ENCODE measurements at places on chromosomes 16 and 17.

DNA sequence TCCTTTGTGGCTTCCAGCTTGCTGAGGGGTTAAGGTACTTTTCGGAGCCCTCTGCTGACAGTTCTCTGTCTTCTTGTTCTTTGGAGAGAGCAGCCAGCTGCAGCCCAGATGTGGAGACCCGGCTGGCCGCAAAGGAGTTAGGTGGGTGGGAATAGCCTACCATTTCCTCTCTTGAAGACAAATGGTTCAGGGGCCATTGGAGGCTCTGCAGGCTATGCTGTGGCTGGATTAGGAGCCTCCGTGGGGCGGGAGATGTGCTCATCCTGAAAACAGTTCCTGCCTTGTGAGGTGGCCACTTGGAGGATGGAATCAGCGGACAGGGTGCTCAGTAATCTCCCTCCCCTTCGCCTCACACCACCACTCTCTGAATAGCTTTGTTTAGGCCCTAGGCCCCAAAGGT lies 30.3 kb downstream of the MEOX1 start:
- no peak for DNase-seq

- peak; percentile 63 for DNase-seq
Measured at GRCh38 chr17:79400989-79401703, 209.7 kb downstream of the RBFOX3 start.

DNA sequence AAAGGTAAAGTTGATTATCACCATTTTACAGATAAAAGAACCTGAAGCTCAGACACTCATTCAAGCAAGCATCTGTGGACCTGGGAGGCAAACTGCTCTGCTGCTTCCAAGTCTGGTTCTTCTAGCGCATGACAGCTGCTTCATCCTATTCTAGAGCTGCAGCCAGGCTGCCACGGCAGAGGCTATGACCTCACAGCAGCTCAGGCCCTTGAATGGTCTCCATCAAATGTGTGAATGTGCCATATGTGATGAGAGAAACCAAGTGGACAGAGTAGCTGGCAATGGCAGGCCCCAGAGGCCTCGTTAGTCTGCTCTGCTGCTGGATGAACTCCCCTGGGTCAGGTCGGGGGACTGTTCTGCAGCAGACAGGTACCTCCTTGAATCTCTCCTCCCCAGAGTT lies 30.7 kb upstream of the FOXJ1 start:
- DNase-seq: no peak

- peak; percentile 6 for DNase-seq
Measured at GRCh38 chr16:19389246-19389645, 28.4 kb upstream of the TMC5 start.

- DNase-seq: no peak
Measured at GRCh38 chr16:63913290-63913689, 1208.6 kb downstream of the CDH11 start.

DNA sequence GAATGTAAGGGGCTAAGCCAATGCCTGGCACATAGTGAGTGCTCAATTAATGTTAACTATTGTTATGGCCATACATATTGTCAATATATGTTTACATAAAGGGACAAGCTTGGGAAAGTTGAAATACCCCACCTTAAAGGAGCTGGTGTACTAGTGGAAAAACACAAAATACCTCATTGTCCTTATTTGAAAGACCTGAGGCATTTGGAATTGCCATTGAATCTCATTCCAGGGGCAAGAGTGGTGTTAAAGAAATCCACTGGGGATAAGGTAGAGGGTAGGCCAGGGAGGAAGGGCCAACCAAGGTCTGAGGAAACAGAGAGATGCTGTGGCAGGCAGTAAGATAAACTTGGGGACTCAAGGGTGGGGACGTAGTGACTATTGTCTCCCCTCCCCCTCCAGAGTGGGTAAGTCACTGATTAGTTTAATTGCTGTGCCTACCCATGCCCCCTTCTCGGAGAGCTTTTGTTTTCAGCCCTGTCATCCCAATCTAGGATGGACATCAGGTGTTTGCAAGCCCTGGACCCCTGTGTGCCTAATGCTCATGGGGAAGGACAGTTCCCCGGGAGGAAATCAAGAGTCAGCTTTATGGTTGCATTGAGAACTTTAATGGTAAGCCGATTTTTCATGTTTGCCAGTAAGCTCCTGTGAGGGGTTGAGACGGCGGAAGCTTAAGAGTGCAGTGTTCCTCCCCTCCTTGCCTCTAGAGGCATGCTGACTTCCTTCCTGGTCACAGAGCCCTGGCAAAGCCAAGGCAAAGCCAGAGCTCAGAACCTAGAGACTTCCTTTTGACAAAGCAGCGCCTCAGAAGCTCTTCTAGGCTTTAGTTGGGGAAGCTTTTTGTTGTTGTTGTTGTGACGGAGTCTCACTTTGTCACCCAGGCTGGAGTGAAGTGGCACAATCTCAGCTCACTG lies 2.5 kb upstream of the HEATR9 start:
- no peak for DNase-seq

GRCh38 chr17:39169101-39169500 lies 3.1 kb upstream of the ARL5C start:
- no peak for DNase-seq

- peak; percentile 11 for DNase-seq
Measured at GRCh38 chr17:81345228-81346089, 49.8 kb upstream of the BAHCC1 start.

DNA sequence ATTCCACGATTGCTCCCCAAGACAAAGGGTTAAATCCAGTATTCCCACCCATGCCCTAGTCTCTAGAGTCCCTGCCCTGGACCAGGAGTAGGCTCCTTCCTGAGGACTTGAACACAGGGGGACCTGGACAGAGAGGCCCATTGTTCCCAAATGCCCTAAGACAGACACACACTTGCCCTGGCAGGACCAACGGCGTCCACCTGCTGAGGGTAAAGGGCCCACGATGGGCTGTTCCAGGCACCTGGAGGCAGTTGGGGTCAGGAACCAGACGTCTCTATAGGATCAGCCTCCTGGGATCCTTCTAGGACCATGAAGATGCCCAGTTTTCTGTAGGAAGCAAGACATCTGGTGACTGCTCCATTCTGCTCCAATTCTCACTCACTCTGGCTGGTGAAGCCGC lies 39.3 kb downstream of the TNFRSF13B start:
- no peak for DNase-seq

DNA sequence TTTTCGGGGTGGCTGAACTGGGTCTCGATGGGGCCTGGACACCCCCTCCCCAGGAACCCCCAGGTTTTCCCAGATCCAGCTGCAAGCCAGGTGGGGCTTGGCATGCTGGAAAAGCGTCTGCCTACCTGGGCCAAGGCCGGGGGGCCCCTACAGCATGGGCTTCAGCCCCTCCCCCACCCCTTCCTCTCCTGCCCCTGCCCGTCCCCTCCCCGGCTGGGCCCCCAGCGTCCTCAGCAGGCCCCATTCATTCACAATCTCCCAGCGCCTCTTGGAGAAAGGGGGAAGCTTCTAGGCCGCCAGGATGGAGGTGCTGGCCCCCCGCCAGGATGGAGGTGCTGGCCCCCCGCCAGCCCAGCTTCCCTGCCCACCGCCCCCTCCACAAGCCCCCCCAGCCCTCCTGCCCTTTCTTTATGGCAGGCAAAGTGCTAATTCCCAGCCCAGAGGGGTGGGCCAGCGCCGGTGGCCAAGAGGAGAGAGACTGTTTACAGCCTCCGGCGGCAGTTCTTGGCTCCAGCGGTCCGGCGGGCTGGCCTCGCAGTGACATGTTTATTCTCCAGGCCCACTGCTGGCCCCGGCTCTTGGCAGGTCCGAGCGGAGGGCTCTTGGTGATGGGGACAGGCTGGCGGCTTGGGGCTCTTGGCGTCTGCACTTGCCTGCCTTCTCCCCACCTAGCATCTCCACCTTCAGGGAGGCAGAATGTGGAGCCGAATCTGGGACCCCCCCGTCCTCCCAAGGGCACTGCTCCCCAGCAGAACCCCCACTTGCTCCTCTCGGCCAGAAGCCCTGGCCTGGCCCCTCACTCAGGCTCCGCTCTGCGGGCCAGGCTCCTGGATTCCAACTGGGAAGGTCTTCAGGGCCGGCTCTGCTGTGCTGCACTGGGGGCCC lies 94.4 kb upstream of the CIBAR2 start:
- no peak for DNase-seq

DNA sequence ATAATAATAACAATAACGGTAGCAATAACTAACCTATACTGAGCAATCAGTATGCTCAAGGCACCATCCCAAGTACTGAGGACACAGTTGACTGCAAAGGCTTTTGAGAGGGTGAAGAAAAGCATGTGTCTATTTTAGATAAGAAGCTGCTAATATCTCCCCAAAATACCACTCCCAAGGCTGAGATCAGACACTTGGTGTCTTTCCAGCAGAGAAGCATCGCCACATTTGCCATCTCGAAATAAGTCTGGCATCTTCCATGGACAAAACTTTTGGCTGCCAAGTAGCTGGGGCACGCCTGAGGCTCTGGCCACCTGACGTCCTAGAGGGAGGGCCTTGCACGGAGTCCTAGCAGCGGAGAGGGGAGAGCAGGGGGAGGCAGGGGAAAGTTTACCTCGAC lies 39.0 kb downstream of the ZNF423 start:
- no peak for DNase-seq

DNA sequence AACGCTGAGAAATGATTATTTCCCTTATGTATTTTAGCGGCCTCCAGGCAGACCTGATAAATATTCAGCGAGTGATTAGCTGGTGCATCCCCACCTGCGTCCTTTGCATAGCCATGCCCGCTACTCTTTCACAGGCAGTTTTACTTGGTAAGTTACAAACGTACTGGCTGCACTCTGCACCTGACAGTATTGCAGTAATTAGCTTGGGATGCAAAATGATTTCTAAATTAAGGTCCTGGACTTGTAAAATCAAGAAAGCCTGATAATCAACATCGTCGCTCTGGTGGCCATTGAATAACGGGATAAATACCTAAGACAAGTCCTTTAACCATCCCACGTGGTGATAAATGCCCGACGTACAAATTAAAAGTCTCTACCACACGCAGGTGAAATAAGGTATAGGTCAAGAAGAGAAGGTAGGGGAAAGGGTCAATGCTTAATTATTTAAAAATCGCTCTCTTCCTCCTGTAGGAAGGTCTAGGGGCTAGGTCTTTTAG lies 998 bp upstream of the PRKCA start:
- no peak for DNase-seq

- no peak for DNase-seq
Measured at GRCh38 chr17:32111141-32111771, 31.0 kb upstream of the RHOT1 start.

DNA sequence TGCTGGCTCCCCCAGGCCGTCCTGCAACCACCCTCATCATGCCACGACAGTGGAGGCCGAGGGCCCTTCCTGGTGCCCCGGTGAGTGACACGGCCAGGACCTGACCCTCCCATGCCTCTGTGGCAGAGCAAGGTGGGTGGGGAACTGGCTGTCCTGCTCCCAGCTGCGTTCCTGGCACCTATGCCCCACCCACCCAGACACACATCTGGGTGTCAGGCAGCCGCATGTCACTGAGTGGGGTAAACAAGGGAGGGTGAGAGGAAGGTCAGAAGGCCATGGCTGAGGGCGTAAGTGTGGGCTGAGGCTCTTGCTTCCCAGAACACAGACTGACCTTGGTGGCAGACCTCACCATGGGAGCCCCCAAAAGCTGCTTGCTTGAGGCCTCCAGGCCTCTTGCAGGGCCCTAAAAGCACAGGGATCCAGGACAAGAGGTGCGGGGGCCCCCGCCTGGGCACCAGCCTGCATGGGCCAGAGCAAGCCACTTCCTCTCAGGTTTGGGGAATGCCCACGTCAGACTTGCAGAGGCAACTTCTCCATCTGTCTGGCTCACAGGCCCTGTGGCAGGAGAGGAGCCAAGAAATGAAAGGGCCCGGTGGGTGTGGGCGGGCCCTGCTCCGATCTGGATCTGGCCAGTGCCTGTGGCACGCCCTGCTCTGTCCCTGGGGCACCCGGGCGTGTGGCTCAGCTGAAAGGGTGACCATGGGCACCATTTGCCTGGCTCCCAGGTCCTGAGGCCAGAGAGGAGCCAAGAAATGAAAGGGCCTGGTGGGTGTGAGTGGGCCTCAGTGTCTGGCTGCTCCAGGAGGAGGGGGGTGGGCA lies 3.9 kb upstream of the CCDC57 start:
- DNase-seq: no peak

DNA sequence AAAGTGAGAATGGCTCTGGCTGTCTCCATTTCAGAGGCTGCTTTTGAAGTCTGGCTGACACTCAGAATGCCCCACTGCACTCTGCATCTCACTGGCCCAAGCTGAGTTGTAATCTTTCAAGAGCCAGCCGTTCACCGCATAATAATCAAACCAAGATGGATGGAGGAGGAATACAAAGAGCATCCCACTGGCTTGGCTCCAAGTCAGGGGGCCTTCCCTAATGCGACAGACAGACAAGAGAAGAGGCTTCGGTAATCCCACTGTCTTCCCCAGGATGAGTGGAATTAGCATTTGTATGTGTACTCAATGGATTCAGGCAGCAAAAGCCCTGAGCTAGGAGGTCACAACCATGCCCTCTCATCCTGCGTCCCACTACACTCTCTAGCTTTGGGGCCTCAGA lies 68.0 kb downstream of the CBLN1 start:
- DNase-seq: no peak

- DNase-seq: no peak
Measured at GRCh38 chr16:47262938-47263337, 119.2 kb upstream of the NETO2 start.

DNA sequence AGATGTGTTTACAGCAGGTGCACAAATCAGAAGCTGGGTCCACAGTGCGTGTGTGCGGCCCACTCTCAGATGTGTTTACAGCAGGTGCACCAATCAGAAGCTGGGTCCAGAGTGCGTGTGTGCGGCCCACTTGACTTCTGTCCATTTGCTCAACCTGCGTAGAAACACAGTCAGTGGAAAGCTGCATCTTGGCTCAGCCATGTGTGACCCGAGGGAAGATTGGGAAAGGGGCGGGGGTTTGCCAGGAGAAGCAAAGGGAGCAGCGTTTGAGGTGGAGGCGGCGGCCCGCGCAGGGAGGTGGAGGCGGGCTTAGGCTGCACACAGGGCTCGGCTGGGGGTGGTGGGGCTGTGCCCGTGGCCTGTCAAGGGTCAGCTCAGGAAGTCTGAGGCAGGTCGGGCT lies 4.3 kb downstream of the CTU2 start:
- no peak for DNase-seq

DNA sequence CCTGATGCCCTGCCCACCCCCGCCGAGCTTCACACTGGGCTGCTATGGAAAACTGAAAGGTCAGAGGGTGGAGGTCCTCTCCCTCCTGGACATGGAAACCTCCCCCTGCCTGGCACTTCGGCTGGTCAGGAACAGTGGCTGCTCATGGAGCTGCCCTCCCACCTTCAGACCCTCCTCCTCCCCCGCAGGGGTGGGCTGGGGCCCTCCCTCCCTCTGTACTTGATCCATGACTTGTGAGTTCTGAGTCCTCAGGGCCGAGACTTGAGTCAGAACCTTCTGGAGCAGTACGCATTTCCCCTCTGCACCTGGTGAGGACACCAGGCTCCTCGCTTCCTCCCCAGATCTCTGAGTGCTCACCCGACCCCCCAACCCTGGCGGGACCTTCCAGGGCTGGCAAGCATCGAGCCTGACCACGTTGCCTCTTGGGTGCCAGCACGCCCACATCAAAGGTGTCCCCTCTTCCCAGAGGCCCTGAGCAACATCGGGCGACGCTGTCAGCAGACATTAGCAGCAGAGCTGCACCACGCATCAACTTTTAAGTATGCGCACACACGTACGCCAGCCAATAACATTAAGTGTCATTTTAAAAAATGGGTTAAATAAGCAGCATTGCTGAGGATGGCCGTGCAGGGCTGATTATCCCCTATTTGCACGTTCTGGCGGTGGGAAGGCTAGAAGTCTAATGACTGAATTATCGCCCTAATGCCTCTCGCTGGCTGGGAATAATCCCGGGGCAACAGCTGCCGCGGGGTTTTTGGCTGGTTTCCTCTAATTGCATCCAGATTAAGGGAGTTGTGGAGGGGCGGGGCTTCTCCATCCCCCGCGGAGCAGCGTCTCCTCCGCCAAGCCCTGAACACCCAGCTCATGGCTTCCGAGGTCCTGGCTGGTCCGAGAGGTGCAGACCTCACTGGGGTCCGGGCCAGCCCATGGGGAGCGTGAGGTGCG lies 98.0 kb downstream of the TBC1D16 start:
- DNase-seq: no peak
